ENCODE measurements at places on chromosomes 5 and 9. TPM values are rescaled to one million over a fixed set of nuclear protein-coding genes. Genes with fewer than 3 reads are reported as not detected.
A peak's percentile ranks its signal among the peaks of the same experiment; 100 is the strongest.

DNA sequence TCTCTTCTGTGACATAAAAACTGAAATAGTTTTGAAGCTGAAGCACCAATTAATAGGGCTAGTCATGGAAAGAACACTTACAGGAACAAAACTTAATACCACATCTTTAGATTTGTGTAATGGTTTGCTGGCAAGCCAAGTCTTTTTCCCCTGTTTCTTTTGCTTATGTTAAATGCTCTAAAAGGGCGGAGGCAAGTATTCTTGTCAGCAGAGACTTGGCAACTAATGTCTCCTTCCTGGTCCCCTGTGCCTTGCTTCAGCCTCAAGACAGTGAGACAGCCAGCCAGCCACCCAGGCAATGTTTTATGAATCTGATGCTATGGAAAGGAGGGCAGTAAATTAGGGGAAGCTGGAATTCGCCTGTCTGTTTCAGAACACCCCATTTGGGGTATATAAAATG lies 45.7 kb downstream of the PRRC1 start:
- no peak for DNase-seq

SLC9A3 gene
- 1.0 TPM for total RNA-seq

- no peak for DNase-seq
Measured at GRCh38 chr9:119998614-119999013, 581.4 kb downstream of the CDK5RAP2 start.

SIT1 gene
- not detected for total RNA-seq

- DNase-seq, result no peak
Measured at GRCh38 chr9:121587863-121588262, 63.6 kb upstream of the DAB2IP start.

GRCh38 chr9:69317081-69317480 lies 7.9 kb upstream of the ENTREP1 start:
- peak; percentile 56 for DNase-seq

PCDHGC3 gene
- 100.0 TPM for total RNA-seq

GRCh38 chr5:169944115-169944514 lies 36.2 kb downstream of the INSYN2B start:
- no peak for DNase-seq

- no peak for DNase-seq
Measured at GRCh38 chr9:2675834-2676233, 41.5 kb upstream of the KCNV2 start.

TAS2R1 gene
- not detected for total RNA-seq

OTP gene
- total RNA-seq, result 0.17 TPM

GRCh38 chr9:76143834-76144233 lies 250.4 kb downstream of the RFK start:
- DNase-seq, result peak; percentile 45

DNA sequence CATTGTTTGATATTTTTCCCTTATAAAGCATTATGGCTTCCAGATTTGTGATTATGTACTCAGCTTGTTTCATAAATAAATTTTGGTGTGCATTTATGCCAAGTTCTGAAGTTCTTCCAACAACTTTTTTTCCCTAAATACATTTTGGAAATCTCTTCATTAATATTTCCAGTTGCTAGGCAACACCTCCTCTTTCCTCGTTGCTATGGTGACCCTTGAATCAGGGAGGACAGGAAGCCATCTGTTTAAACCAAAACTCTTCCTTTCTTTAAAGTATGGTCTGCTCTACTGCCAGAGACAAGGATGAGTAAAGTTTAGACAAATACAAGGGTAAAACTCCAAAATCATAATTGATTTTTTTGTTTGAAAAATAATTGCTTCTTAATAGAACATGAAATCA lies 779.3 kb downstream of the CDH9 start:
- DNase-seq, result no peak

DNA sequence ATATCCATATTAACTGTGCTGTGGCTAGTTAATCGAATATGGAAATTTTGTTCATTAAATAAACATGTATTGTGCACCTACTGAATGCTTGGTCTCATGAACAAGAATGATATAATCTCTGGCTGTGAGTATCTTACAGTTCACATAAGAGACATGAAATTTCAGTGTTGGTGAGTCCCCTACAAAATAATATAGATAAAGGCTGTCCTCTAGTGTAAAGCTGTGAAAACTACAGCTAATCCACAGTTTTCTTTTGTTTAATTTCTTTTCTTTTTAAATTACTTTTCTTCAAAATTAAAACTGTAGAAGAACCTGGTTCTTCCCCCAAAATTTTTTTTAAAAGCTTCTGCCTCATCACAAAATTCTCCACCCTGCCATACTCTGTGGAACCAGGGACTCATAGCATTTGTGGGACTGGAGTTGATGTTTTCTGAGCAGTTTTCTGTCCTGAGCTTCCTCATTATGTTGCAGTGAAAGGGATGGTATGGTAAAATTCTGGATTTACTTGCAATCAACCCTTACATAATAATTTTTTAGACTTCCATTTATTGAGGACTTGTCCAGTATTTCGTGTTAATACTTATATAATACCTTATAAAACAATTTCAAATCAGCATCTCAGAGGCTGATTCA lies 135.0 kb downstream of the STK32A start:
- DNase-seq, result peak; percentile 38

PCDHB10 gene
- total RNA-seq, result 7.0 TPM

- no peak for DNase-seq
Measured at GRCh38 chr5:109167586-109167985, 242.2 kb downstream of the PJA2 start.

DNA sequence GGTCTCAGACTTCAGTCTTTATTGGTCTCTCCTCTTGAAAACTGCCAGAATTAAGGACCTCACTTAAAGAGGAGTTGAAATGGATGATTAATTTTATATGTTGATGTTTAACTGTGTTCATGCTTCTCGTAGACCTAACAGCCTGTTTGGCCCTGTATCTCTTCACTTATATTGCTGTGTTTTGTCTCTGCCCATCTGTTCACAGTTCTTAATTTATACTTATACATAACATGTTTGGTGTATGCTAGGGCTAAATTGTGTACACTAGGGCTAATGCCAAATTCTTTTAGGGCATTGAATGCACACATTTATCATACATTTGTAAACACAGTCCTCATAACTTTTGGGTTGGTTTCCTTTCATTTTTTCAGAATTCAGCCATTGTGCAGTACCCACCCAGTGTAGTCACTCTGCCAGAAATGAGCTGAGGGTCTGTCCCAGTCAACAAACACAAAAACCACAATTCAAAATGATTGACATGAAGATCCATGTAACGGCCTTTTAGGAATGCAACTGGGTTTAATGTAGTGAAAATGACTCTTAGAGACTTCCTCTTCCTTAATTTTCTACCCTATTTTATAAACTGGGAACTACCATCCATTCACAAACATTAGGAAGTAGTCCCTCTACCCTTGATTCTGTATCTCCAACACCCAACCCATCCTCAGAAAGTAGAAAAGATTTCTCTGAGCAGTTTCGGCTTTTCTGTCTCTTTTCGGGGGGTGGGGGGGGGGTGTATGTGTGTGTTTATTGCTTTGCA lies 668.8 kb upstream of the KLF4 start:
- no peak for DNase-seq

DNA sequence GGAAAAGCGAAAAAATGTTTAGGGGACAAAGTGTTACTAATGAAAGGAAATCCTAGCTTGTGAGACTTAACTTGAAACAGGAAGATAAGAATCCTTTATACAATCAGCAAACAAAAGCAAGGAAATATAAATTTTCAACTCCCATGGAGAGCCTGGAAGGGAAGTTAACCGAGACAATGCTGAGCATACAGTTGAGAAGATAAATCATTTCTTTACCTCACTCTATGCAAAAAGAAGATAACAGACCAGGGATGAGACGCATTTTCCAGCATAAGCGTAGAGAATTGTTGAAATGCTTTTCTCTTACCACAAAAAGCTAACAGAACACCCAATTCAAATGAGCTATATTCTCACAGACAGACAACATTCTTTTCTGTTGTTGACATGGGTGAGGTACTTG lies 309.6 kb downstream of the CWC27 start:
- DNase-seq, result peak; percentile 74

DNA sequence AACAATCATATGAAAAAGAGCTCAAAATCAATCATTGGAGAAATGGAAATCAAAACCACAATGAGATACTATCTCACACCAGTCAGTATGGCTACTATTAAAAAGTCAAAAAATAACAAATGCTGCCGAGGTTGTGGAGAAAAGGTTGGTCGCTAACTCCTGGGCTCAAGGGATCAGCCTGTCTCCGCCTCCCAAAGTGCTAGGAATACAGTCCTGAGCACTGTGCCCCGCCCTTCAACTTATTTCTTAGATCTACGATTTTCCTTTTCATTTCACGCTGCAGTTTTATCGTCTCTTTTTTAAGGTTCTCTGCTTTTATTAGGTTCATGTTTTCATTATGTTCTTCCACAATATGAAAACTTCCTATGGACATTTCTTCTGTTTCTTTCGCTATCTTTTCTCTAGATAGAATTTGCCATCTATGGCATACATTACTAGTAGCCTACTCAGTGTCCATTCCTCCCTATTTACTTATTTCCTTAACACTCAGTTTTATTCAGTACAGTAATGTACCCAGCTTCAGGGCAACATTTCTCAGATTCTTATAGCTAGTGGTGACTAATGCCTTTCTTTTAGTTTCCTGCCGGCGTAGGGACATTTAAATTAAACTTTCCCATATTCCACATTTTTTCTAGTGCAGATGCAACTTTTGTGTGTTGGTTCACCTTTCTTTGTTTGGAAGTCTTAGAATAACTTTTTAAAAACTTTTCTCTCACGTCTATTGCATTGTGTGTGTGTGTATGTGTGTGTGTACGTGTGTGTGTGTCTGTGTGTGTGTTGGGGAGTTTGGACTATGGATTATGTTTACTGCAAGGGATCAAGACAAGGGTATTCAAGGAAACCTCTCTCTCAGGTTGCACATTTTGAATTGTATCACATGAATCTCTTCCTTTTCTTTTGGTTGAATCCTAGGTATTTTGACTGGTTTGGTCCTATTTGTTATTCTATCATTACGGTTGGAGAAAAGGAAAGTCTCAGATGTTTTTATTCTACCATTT lies 21.6 kb upstream of the FBN2 start:
- no peak for DNase-seq

DNA sequence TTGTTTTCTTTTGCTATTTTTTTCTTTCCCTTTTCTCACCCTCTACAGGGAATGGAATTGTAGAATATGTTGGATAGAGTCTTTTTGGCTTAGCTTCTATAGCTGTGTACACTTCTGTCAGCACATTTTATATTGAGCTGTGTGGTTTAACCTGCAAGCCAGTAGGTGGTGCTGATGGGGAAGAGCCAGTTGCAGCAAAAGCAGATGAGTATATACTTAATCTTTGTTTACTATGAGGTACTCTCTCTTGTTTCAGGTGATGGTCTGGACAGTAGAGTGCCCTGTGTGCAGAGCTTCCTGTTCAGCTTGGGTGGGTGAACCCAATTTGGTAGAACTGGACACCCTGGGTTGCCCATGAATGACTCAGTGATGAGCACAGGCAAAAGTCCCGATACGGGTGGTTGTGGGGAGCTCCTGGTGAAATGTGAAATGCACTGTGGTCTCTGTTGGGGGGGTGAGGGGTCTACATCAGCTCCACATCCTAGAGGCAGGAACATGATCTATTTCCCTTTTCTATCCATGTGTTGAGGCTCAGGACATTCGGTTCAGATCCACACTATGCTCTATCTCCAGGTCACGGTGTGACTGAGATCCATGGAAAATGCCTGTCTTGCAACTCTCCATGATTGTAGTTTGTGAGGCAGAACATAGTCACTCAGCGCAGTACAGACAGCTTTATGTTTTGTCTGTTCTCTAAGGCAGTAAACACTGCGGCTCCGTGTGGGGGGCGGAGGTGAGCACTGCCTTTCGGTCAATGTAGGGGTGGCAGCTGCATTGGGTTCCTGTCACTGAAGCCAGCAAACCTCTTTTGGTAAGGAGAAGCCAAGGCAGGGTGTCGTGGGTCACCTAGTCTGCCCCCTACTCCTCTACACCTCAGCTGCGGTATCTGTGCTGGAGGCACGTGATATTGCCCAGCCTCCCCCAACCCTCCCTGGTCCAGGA lies 353.2 kb downstream of the PRR16 start:
- peak; percentile 6 for DNase-seq

- no peak for DNase-seq
Measured at GRCh38 chr5:65668696-65669095, 43.9 kb downstream of the SHLD3 start.

DNA sequence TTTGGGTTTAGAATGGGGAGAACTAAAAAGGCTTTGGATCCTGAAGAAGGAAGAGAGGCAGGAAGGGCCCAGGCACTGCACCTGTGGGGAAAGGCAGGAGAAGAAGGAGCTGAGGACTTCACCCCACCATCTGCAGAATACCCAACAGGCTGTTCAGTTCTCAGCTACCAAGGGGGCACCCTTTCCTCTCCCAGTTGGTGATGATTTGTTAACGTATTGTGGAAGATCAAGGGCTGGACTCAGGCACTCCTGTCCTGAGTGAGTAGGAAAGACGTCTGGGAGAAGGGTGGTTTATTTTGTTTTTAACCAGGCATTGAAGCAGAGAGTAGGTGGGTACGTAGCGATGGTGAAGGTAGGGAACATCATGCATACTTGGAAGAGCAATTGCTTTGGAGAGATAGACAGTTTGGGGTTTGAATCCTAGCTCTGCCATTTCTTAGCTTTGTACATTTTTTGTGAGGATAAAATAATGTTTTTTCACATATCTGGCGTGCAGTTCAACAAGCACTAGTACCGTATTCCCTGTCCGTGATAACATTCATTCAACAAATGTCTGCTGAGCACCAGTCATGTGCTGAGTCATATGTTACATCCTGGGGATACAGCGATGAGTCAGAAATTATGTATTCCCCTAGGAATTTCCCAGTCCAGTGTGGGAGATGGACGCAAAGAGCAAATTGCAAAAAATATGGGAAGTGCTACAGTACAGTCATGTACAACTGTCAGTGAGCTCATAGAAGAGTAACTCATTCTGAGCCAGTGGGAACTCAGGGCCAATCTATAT lies 2.1 kb downstream of the MSANTD3 start:
- DNase-seq, result peak; percentile 99

DNA sequence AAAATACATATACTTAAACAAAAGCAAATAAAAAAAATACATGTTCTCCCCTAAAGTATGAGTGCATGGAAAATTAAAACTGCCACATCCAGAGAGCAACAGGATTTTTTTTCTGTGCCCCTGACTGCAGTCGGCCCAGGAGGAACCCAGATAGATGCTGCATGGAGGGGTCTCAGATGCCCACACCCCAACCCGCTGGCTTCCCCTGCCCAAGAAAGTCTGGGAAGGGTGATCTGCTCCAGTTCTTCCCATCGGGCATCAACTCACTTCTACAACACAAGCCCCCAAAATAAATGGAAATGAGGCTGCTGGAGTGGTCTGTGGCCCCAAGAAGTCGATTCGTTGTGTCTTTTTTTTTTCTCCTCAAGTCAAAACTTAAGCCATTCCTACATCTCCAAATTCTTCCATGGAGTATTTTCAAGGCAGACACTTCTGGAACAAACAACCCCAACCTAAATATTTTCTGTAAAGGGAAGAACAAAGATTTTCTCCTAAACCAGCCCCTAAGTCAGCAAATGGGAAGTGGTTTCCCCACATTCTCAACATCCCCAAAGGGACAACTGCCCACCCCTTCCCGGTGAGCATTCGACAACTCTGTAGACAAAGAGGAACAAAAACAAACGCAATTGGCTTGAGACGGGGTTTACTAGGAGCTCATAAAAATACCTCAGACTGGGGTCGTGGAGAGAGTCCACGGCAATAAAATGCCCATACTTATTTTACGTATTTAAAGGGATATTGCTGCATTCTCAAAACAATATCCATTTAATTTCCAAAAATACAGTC lies 46.7 kb downstream of the ROR2 start:
- no peak for DNase-seq

Measured in astrocyte (in vitro differentiated cells and primary cell).